ENCODE measurements at places on chromosomes 16 and 17. TPM values are rescaled to one million over a fixed set of nuclear protein-coding genes. Genes with fewer than 3 reads are reported as not detected.

- no peak for DNase-seq
These were observed 183.1 kb upstream of the COX10 start for GRCh38 chr17:13885953-13886889.

GRCh38 chr16:51994597-51994996, 552.3 kb downstream of the TOX3 start:
- DNase-seq: no peak

The HSD17B2 gene
- not detected for total RNA-seq

GRCh38 chr17:57356719-57357391, 100.5 kb downstream of the MSI2 start:
- DNase-seq: no peak

The ABCA6 gene
- not detected for total RNA-seq
